ENCODE measurements at places on chromosomes 11 and 22.

DNA sequence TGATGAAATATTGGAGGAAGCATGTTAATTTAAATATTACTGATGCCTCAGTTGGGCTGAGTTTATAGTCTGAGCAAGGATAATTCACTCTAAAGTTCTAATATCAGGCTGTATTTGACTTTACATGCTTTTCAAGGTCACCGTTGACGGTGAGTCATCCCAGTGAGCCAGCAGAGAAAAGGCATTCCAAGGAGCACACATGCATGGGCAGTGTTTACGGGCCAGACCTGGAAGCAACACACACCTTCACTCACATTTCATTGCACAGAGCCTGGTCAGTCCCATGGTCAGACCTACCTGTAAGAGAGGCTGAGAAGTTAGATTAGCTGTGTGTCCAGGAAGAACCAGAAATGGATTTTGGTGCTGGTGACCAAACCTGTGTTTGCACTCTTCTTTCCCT is 53.5 kb downstream of the COMMD9 start:
- DNase-seq = no peak

DNA sequence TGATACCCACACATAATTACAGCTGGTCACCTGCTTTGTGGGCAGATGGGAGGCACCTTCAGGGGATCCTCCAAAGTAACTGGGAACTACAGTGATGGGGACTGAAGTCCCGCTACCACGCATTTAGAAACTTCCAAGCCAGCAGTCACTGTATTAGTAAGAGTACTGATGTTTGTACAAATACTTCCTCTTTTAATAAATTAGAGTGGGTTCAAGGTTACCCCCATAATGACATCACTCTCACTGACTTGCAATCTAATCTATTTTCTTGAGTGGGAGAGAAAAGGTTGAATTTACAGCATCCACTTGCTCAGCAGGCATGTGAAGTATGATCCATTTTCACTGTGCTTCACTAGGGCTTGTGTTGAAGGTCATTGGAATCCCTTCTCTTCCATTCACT is 72.1 kb upstream of the TIMP3 start:
- no peak for DNase-seq

DNA sequence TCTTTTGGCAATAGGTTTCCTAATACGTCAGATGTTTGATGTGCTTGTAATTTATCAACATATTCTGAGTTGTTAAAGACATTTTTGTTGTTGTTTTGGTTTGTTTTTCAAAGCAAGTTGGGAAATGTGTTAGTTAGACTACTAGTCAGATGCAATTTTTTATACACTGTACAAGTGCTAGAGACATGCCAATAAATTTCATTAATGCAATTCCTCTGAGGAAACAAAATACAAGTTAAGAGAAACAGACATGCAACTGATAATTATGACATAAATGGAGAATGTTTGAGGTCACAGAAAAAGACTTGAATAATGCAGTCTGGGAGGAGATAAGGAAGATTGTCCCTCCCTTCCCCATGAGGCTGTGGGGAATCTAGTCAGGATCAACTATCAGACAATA is 5.9 kb downstream of the OR51T1 start:
- DNase-seq = no peak

GRCh38 chr11:81005595-81005994 is 1564.8 kb upstream of the TENM4 start:
- no peak for DNase-seq

DNA sequence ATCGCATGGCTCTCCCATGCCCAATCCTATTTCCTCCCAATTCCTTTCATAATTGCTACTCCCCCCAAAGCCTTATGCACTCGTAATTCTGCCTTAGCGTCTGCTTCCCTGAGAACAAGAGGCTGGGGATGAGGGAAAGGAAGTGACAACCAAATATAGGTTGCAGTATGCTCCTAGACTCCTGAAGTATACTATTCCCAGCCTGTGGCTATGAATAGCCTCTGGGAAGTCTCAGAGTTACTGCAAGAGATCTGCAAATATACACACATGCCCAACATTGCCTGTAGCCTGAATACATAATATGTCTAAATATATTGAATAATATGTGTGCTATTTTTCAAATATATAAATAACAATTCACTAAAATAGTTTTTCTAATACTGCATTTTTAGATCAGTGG is 96.1 kb upstream of the CD44 start:
- DNase-seq = no peak

- no peak for DNase-seq
Observed at GRCh38 chr11:34656062-34656720, 35.3 kb downstream of the EHF start.

GRCh38 chr11:82719361-82720105 is 14.1 kb downstream of the FAM181B start:
- DNase-seq = no peak

GRCh38 chr11:17750013-17750800 is 15.6 kb downstream of the KCNC1 start:
- DNase-seq = no peak

- DNase-seq = no peak
Observed at GRCh38 chr22:43000441-43001175, 14.3 kb downstream of the PACSIN2 start.

DNA sequence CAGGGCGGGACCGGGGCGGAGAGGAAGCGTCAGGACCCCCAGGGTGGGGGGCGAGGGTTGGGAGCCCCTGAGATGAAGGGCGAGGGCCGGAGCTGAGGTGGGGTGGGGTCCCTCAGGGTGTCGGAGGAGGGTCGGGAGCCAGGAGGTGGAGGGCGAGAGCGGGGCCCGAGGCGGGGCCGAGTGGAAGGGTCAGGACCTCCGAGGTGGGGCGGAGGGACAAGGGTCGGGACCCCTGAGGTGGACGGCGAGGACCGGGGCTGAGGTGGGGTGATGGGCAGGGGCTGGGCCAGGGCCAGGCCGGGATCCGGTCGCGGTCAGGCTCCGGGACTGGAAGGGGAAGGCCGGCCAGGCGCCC is 409 bp downstream of the SMC1B start:
- DNase-seq = no peak

GRCh38 chr11:12723421-12724300 is 49.4 kb downstream of the TEAD1 start:
- no peak for DNase-seq

GRCh38 chr11:1128311-1129142 is 29.2 kb upstream of the MUC5AC start:
- DNase-seq = no peak

- no peak for DNase-seq
Observed at GRCh38 chr22:17235149-17235655, 16.0 kb upstream of the ADA2 start.

GRCh38 chr11:41486424-41486823 is 27.0 kb upstream of the LRRC4C start:
- DNase-seq = no peak

- no peak for DNase-seq
Observed at GRCh38 chr11:33932721-33933120, 40.8 kb upstream of the LMO2 start.

DNA sequence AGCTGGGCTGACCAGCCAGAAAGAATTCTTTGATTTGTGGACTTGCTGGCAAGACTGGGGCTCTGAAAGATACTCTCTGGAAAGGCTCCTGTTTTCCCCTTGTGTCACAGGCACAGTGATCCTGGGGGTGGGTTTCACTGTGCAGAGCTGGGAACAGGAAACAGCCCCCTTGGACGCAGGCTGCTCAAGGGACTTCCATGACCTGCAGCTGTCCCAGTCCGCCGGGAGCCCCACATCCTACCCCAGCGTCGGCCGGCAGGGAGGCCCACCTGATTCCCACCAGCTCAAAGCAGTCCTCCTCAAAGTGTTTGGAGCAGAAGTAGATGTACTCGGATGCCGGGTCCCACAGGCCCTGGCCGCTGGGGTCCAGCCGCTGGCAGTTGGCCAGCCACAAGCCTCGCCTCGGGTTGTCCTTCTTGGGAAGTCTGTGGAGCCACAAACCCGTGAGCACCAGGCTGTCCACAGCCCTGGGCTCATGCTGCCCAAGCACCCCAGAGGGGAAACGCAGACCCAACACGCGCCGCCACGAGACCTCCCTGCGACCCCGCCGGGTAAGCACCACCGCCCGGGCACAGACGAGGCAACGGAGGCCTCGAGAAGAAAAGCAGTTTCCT is 824 bp downstream of the THAP7 start:
- no peak for DNase-seq

DNA sequence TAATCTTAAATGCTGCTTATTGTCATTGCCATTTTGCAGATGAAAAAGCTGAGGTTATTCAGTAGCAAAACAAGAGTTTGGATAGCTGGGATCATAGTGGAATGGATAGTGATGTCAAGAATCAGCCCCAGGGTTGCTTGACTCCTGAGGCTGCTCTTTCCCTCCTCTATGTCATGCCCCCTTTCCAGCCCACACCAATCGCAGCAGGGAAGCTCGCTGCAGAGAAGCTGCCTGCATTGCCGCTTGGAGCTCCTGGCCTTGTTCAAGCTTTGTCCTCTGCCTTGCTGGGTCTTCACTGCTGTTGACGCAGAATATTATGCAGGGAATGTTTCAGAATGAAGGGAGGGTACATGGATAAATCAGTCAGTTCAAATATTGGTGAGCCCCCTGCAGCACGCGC is 128.8 kb upstream of the RASSF10 start:
- DNase-seq = no peak

GRCh38 chr11:102955624-102956023 is at the start of gene MMP13:
Gene MMP13, minus strand, starts transcription at chr11:102955732. Its CDS starts 27 bp downstream, at chr11:102955705.
- DNase-seq = no peak

DNA sequence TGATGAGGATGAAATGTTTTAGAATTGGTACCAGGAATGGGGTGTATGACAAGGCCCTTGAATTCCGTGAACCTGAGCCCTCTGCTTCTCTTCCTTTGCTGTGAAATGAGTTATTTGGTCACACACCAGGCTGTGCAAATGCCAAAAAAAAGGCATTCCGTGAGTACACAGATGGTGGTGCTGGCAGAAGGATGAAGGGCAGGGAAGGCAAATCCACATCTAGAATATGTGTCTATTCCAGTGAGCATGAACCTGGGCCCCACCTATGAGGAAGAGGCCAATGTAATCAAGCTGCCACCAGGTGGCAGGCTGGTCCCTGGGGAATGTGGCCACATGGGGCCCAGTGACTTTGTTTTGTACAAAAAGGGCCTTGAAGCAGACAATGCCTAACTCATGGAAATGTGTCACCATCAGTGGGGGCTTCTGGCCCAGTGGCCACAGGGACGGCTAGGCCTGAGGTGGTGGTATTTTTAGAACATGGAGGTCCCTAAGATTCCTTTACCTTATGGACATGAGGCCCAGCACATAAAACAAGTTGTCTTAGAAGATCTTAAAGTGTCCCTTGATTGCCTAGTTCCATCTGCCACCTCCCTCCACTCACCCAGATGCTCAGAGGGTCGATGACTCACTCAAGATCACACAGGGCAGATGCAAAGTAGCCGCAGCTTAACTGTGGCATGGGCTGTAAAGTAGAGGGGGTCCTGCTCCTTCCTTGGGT is 3.9 kb upstream of the RNF215 start:
- peak; percentile 86 for DNase-seq

- DNase-seq = peak; percentile 88
Observed at GRCh38 chr11:61509043-61510029, 787 bp downstream of the LRRC10B start.

DNA sequence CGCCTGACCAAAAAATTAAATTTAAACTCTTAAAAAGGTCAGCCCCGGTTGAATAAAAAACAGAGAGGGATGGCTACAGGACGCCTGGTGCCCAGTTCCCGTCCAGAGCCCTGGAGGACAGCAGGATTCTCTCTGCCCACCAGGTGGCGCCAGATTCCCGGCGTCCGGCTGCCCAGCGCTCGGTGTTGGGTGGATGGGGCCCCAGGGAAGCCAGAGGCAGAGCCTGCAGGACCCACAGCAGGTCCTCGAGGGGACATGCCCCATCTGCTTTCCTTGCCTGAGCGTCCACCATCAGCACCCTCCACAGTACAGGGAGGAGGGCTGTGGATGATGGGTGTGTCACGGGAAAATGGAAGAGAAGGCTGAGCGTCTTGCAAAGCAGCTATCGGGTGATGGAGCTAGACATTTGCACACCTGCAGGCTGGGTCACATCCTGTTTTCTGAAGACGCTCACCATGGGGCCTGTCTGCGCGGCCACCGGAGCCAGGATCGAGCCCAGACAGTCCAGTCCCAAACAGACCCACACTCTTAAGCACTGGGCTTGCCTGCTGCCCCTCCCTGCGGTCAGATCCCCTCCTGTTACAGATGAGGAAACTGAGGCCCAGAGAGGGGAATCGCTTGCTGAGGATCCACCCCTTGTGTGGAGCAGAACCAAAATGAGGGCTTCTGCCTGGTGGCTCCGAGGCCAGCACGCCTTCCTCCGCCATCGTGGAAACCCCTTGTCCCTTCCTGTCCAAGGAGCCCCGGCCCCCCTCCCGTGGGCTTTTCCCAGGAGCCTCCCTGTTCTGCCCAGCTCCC is 18.5 kb upstream of the CBX7 start:
- DNase-seq = peak; percentile 86

DNA sequence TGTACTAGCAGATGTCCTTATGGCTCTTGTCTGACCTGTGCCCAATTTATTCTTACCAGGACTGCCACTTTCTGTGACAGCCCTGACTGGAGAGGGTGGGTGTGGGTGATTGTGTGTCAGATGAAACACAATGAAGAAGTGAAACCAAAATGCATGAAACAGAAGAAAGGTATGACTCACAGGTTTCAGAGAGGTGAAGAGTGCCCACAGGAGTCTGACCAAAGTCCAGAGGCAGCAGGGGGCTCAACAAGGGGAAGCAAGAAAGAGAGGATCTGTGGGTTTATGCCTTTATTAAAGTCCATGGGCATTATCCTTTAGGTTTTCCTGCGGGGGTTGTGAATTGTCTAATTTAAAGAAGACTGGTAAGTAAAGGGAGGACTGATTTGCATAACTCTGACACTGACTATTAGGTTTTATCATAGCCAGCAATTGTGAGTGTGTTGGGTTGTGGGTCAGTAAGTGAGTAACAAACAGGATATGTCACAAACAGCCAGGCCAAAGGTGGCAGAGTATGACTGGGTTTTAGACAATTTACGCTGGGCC is 3.9 kb upstream of the OR4C6 start:
- DNase-seq = no peak

GRCh38 chr11:31788085-31788484 is 23.0 kb downstream of the PAX6 start:
- no peak for DNase-seq

DNA sequence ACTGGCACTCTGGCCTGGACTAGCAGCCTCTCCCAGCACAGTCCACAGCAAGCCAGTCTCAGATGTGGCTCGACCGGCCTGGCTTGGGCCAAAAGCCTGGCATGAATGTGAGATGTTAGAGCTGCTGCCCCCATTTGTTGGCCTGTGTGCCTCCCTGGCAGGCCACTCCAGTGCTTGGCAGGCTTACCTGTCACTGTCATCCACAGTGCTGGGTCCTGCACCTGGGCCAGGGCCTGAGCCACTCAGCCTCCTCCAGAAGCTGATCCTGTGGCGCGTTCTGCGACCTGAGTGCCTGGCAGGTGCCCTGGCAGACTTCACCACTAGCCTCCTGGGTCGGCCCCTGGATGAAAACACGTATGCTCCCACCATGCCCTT is 36.1 kb downstream of the RRP8 start:
- no peak for DNase-seq

- no peak for DNase-seq
Observed at GRCh38 chr11:122898799-122899198, 16.2 kb downstream of the JHY start.

DNA sequence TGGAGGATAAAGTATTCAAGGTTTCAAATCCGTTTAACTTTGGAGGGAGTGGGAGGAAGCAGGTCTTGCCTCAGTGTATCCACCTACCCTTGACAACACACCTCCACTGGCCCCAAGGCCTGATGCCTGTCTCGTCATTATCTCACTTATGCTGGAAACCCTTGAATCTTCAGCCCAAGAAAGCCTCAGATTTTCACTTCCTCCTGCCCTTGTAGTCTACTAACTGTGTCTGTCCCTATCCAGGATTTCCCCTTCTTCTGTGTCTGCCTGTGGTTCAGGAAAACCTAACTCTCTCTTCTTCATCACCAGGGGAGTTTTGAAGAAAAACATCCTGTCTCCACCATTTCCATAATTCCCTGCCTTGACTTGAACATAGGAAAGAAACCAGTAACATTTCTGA is 56.1 kb downstream of the SYT9 start:
- no peak for DNase-seq
